Stimulated activated CD4-positive, alpha-beta T cell treated with anti-CD3 and anti-CD28 coated beads, Interleukin-15, amount 100 ng/mL, for 48 hours (primary cell): ENCODE measurements at places on chromosomes 2 and 18.

DNA sequence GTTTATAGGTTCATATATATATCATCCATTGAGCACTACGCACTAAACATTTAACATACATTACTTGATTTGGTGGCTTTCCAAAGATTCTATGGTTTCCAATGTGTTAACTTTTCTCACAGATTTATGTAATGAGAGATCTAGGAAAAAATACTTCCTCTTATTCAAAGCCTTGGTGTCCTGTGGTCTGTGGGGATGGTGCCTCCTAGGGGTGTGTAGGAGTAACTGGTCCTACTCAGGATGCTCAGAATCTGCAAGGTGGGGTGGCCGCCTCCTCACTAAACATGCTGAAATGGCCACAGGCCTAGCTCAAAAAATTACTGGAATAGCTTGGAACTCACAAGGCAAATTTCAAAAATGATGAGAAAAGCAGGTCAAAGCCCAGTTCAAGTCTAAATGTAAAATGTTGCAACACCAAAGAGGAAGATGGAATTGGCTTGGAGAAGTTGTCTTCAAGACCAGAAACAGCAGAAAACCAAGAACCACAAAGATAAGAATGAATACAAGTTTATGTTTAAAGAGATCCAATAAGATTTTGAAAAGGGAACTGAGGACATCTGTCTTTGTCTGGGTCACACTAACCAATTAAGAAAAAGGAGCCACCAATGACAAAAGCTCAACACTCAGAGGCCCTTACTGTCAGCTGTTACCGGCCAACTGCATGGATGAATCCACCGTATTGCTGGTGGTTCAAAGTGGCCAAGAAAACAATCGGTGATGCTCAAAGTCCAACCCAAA, 11.5 kb downstream of the GPR55 start:
- DNase-seq = no peak

DNA sequence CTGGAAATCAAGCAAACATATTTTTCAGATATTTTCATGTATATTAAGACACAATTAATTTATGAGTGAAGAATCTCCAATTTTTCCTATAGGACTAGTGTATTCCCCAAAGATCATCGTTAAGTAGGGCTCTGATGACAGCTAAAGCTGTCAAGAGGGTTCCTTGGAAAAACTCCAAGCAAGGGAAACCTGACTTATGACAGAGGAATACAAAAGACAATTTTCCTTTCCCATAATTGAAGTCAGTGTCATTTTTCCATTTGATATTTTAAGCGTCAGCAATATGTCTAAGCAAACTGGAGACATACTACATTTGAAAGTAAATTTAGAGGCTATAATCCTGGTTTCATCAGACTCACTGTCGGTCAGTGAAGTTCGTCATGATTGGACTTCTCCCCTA, 36.1 kb downstream of the RIT2 start:
- no peak for DNase-seq

DNA sequence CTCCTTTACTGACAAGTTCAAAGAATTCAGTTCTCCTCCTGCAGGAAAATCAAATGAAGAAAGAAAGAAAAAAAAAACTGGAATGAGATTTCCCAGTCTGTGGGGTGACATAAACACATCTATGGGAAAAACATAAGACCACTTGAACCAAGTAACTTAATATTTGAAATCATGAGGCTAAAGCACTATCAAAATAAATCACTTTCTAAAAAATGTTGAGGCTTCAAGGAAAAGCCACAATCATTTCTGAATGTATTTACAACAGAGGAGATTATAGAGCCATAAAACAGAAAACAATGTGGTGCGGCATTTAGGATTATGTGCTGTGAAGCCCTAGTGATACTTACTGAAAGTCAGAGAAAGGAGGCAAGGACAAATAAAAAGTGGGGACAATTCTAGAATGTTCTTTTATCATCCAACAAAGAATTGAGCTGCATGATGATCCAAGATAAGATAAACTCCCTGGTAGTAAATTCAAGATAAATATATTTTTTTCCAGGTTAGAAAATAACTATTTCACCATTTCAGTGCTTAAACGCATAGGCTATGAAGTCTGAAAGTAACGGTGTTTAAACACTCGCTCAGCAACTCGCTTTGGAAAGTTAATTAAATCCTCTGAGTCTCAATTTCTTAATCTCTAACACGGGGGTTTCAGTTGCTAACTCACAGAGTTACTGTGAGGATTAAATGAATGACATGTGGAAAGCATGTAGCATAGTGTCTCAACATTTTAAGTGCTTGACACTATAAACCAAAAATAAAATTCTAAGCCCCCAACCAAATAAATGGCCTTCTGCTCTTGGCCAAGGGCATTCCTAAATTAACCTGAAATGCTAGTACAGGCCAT, 288.5 kb downstream of the AGPS start:
- no peak for DNase-seq

DNA sequence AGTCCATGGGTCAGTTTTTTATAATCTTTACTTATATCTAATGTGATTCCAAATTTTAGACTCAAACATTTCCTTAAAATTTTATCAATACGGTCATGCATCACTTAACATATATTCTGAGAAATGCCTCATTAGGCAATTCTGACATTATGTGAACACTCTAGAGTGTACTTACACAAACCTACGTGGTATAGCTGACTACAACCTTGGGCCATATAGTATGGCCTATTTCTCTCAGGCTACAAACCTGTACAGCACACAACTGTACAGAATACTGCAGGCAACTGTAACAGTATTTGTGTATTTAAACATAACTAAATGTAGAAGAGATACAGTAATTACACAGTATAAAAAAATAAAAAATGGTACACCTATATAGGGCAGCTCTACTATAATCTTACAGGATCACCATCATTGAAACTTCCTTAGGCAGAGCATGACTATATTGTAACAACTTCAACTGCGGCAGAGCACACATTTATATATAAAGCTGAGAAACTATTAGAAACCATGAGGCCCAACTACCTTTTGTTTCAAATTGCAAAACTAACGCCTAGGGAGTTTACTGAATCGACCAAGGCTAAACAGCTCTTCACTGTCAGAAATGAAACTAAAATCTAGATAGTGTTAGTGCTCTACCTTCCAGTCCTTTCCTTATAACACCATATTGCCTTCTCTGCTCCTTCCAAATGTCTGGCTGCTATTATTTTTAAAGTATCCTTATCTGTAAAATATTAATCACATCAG, 6.9 kb downstream of the YES1 start:
- no peak for DNase-seq

DNA sequence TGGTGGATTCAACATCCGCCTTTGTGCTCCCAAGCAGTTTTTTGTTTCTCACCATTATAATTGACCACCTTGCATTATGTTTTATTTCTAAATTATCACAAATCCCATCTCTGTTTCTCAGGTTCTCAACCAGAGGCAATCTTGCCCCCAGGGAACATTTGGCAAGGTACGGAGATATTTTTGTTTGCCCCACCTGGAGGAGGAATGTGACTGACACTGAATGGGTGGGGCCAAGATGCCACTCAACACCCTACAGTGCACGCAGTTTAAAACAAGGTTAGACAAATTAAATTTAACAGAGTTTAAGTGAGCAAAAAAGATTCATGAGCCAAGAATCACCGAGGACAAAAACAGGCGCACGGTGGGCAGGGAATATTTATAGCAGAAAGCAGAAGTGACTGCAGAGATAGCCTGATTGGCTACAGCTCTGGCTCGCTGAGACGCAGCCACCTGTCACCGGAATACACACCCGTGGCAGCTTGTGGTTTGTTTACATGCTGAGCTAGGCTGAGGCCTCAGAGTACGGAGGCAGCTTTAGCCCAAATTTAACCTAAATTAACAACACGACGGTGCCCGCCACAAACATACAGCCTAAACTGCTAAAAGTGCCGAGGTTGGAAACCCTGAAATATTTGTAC, 150.0 kb upstream of the ALKAL2 start:
- DNase-seq = peak; percentile 26

DNA sequence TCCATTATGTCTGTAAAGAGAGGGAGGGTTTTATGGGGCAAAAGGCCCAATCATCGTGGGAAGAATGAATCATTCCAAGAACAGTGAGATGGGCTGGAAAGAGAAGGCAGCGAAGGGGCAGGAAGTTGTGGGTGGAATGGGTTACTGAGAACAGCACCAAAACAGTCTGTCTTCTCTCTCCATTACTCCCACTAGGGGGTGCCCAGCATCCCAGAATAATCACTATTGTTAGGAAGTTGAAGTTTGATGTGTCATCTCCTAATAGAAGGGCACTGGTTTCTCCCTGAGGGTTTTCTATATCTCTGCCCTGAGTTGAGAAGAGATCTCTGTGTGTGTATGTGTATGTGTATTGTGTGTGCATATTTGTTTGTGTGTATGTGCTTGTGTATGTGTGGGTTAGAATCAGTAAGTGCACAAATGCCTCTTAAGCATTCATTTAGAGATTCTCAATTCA, 76.6 kb upstream of the MAP4K3 start:
- peak; percentile 65 for DNase-seq

GRCh38 chr2:197453914-197454398, 604 bp downstream of the COQ10B start:
- no peak for DNase-seq

GRCh38 chr18:60189856-60190255, 182.7 kb downstream of the MC4R start:
- no peak for DNase-seq

GRCh38 chr2:233061591-233062450, 1.7 kb downstream of the INPP5D start:
- peak; percentile 15 for DNase-seq

DNA sequence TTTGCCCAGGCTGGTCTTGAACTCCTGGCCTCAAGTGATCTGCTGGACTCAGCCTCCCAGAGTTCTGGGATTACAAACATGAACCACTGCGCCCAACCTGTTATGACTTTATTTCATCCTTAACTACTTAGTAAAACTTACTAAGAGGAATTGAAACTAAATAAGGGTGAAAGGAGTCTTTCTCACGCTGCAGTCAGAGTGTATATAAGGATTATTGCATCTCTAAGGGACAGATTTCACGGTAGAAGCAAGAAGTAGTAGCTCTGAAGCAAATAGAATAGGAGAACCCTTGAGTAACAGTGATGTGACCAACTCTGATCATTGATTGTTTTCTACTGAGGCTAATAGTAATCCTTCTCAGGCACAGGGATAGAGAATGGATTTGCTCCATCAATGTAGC, 960.1 kb downstream of the CPS1 start:
- no peak for DNase-seq

GRCh38 chr2:216206041-216206703, 97.0 kb downstream of the XRCC5 start:
- DNase-seq = no peak

DNA sequence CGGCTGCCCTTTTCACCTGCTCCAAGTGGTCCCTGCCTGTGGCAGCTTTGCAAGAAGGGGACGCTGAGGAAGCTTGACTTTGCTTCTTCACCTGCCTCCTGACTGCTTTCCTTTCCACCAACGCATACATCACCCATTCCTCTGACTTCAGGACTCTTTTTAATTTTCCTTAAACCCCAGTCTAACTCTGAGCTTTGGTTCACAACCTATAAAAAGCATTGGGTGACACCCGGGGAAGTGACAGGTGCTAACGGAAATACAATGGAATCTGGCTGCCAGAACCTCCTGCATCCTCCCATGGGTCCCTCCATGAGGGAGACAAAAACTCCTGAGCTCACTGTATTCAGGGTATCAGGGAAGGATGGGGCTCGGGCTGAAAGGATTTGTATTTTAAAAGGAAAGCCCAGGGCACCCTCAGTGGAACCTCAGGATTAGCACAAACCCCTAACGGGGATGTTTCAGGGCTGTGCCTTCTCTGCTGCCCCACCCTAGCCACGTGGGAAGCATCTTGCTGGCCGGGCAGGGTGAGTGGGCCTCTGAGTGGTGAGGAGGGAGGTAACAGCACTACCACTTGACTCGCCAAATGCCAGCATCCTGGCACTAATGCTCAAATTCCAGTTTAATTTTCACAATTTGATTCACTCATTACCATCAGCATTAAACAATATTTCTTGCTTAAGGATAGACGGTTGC, 284.8 kb downstream of the CELF4 start:
- no peak for DNase-seq

- no peak for DNase-seq
Measured at GRCh38 chr2:110674620-110675555, 3.0 kb downstream of the BUB1 start.

DNA sequence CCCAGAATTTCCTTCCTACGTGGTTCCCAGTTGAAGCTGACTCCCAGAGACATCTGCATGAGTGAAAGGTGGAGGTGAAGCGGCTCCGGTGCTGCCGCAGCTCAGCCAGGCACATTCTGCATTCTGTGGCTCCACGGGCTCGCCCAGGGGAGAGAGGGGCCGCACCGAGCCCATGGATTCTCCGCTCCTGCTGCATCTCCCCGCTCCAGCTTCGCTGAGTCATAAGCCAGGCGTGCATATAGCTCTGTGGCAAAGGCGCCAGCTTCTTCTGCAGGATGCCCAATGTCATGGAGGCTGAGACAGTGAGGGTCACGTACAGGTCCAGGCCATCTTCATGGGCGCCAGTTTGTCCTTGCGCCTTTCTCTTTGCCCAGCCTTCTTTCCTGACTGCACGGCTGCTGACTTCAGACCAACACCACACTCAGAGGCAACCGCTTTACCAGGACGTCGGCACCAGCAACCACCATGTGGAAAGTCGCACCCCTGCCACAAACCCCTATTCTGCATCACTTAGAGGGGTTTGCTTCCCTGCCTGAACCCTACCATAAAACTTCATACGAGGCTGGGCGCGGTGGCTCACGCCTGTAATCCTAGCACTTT, 215.7 kb downstream of the MGAT5 start:
- no peak for DNase-seq

- DNase-seq = no peak
Measured at GRCh38 chr2:16537347-16537746, 128.3 kb downstream of the CYRIA start.

DNA sequence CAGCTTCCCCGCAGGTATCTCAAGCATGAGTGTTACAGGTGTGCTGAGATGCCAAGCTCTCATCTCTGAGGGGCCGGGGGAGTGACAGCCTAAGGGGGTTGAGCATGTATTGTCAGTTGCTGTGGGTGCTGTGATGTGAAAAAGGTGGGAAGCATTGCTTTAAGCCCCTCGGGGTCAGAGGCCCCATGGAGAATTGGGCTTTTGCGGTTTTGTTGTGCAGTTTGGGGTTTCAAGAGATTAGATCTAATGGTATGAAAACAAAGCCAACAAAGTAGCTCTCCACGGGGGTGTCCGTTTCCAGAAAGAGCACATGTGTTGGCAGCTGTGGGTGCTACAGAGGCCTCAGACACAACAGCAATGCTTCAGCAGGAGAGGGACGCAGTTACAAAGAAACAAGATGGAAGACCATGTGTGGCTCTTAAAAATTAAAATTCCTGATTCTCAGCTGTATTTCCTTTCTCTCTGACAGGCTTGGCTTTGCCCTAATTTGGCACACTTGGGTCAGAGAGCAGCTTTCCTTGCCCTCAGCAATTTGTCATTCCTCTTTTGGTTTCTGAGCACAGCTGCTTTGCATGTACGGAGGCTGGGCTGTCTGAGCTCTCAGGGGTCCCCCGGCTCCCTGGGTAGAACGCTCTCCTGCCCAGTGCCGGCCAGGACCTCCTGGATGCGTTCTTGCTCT, 69.9 kb downstream of the TMEM247 start:
- DNase-seq = no peak

DNA sequence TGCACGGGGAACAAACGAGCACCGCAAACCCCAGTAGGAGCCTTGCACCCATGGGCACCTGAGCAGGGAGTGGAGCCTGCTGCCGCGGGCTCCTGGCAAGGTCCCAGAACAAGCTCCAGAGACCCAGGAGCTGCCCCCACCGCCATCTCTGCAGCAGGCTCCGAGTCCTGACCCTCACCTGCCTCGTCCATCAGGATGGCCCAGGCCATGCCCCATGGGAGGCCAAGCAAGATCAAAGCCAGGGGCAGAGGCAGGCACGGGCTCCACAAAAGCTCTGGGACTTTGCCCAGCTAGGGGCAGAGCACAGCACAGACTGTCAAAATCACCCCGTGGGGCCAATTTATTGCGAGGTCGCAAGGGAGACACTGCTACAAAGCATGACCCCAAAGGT, 43.6 kb downstream of the GPC1 start:
- no peak for DNase-seq
